Esophagus squamous epithelium (tissue), 5 donors: ENCODE measurements at places on chromosomes 1 and 21.

GRCh38 chr21:25298512-25299491 is 308.5 kb downstream of the MRPL39 start:
- no peaks in the 10 kb centered on the region for H3K36me3 ChIP-seq
- no peak overlapping the region for H3K4me3 ChIP-seq
- DNase-seq: no peak
- H3K4me1 ChIP-seq: no peaks in the 10 kb centered on the region
- H3K27me3 ChIP-seq: no peaks in the 10 kb centered on the region
- no peak overlapping the region for H3K27ac ChIP-seq

DNA sequence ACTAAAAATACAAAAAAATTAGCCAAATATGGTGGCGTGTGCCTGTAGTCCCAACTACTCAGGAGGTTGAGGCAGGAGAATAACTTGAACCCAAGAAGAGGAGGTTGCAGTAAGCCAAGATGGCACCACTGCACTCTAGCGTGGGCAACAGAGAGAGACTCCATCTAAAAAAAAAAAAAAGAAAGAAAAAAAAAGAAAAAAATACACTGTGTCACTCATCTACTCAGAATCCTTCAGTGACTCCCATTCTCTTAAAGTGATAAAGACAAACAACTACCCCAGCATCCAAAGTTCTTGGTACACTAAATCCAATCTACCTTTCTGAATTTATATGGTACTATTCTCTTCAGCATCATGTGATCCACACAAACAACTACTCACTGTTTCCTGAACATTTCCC is 40.2 kb upstream of the S1PR1 start:
- no peak for DNase-seq
- H3K4me3 ChIP-seq: no peak overlapping the region
- no peaks in the 10 kb centered on the region for H3K36me3 ChIP-seq
- no peak overlapping the region for H3K27ac ChIP-seq
- H3K4me1 ChIP-seq: no peaks in the 10 kb centered on the region

DNA sequence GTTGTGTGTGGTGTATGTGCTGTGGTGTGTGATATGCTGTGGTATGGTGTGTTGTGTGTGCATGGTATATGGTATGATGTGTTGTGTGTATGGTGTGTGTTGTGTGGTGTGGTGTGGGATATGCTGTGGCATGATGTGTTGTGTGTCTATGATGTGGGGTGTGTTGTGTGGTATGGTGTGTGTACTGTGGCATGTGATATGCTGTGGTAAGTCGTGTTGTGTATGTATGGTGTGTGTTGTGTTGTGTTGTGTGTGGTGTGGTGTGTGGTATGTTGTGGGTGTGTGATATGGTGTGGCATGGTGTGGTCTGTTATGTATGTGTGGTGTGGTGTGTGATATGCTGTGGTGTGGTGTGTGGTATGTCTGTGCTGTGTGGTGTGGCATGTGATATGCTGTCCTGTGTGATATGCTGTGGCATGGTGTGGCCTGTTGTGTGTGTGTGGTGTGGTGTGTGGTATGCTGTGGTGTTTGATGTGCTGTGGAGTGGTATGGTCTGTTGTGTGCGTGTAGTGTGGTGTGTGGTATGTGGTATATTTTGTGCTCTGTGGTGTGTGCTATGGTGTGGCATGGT is 318.0 kb downstream of the PTPRU start:
- H3K4me1 ChIP-seq: no peaks in the 10 kb centered on the region
- H3K4me3 ChIP-seq: no peak overlapping the region
- DNase-seq: no peak
- peaks cover 24% of the 10 kb centered on the region for H3K27me3 ChIP-seq

DNA sequence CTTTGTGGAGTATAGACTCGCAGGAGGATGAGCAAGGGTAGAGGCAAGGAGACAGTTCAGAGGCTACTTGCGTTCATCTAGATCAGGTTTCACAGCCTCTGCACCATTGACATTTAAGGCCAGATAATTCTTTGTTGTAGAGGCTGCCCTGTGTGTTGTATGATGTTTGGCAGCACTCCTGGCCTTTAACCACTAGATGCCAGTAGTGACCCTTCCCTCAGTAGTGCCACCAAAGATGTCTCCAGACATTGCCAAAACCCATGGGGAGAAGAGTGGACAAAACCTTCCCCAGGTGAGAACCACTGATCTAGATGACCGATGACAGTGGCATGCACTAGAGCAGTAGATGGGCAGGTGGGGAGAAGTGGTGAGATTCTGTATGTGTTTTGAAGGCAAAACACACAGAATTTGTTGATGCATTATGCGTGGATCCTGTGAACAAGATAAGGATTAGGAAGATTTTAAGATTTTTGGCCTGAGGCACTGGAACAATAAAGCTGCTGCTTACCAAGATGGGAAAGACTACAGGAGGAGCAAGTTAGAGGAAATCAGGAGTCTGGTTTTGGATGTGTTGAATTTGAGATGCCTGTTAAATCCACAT is 9.9 kb upstream of the COG2 start:
- H3K27me3 ChIP-seq: no peaks in the 10 kb centered on the region
- H3K4me3 ChIP-seq: no peak overlapping the region
- no peak for DNase-seq
- no peak overlapping the region for H3K27ac ChIP-seq
- H3K36me3 ChIP-seq: no peaks in the 10 kb centered on the region

DNA sequence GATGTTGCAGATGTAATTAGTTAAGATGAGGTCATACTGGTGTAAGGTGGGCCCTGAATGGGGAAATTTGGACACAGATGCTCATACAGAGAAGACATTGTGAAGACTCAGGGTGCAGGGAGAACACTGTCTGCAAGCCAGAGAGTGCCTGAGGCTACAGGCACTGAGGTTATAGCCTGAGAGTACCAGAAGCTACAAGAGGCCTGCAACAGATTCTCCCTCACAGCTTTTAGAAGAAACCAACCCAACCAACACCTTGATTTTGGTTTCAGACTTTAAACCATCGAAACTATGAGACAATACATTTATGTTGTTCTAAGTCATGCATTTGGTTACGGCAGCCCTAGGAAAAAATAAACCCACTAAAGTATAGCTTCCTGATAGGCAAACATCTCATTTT is 321.7 kb upstream of the USP25 start:
- H3K4me1 ChIP-seq: no peaks in the 10 kb centered on the region
- H3K4me3 ChIP-seq: no peak overlapping the region
- no peaks in the 10 kb centered on the region for H3K27me3 ChIP-seq
- H3K36me3 ChIP-seq: no peaks in the 10 kb centered on the region
- no peak overlapping the region for H3K27ac ChIP-seq

- H3K27ac ChIP-seq: no peak overlapping the region
- no peak overlapping the region for H3K4me3 ChIP-seq
- no peaks in the 10 kb centered on the region for H3K27me3 ChIP-seq
- no peaks in the 10 kb centered on the region for H3K4me1 ChIP-seq
- H3K36me3 ChIP-seq: no peaks in the 10 kb centered on the region
Measured at GRCh38 chr1:98103617-98104285, 182.9 kb upstream of the DPYD start.
